ENCODE measurements at places on chromosomes 12 and 14.

DNA sequence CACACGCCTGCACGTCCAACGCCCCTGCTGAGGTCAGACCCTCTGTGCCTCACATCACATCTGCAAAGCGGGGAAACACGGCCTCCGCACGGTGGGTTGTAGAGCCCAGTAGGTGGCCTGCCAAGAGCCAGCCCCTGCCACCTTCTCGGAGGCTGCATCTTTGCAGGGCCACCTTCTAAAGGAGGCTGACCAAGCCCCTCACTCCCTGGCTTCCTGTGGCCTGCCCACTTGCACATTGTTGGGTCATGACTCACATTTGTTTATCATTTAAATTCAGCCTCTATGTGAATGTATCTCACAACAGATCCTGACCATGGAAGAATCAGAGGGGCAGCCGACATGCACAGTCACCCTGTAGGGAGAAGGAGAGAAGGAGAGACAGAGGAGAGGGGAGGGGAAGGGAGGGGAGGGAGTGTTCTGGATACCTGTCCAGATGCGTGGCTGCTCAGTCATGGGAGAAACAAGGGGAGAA lies 319.5 kb upstream of the DIO3 start:
- no peak for DNase-seq

- DNase-seq = no peak
Measured at GRCh38 chr12:14315501-14315900, 50.0 kb upstream of the ATF7IP start.

DNA sequence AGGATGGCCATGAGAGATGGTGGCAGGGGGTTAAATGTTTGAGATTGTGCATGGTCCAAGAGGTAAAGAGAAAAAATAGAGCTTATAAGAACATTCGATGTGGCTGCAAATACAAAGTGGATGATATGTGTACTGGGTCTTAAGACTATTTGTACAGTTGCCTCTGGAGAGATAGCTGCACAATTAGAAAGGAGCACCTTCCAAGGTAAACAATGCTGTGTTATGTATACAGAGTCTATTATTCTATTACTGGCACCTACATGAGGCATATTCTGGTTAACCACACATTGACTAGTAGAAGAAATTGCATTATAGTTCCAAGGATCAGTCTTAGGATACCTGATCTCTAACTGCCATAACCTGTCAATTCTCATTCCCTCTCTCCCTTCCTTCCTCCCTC lies 238.0 kb upstream of the FOXN3 start:
- no peak for DNase-seq

DNA sequence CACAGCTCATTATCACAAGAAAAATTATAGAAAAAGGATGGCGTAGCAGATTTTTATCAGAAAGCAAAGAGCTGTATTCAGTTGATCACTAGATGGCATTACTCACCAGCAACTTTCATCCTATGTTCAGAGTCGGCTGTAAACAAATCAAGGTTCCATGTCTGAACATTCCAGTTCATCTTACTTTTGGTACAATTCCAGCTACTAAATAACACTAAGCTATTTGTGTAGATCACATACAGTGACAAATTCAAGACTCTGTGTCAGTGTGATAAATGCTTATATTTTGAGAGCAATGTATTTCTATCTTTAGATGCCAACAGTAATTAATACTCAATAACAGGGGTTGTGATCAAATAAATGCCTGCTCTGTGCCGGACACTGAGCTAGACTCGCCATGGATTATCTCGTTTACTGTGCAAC lies 30.1 kb downstream of the NRDE2 start:
- peak; percentile 39 for DNase-seq

DNA sequence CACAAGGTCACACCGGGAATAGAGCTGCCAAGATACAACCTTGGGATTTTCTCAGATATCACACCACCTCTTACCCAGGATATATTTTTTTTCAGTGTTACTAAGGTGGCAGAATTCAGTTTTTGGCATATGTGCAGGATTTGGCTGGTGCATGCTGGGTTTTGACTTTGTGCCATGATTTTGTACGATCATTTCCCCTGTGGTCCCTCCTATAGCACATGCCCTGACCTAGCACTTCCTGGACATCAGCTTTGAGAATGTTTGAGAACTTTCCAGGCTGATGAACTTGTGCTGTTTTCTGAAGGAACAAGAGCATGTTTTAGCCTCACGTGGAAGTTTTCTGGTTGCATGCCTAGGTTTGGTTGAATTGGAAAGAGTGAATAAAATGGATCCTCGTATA lies 11.0 kb upstream of the TBPL2 start:
- DNase-seq = no peak

DNA sequence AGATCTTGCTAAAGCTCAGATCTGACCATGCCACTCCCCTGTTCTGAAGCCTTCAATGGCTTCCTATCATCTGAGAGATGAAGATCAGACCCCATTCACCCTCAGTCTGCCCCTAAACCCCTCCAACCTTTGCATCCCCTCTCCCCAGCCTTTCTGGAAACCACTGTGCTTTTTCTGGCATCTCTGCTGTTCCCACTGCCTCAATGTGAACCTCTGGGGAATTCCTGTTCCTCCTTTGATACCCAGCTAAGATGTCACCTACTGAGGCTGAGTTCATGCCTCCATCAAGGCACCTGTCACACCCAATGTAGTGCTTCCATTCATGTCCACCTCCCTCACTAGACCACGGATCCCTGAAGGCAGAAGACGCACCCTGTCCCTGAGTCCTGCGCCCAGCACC lies 19.3 kb downstream of the CYP46A1 start:
- no peak for DNase-seq

DNA sequence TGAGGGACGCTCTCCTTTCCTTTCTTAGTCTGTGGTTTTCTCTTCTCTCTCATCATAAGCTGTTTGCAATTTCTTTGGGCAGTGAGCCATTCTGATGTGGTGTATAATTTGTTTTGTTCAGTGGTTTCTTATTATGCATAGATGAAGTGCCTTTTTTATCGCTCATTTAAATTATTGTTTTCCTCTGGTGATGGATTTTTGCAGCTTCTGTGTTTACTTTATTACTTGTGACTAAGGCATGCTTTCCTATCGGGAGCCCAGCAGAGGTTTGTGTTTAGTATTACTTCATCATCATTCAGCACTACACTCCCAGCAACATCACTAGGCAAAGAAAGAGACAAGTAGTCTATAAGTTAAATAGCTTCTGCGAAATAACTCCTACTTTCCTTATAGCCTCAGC lies 586.6 kb upstream of the NOVA1 start:
- no peak for DNase-seq

Measured in AG09309 (cell line).